ENCODE measurements at places on chromosomes 12 and 14.

GRCh38 chr12:108551535-108551934 lies 9.4 kb downstream of the SART3 start:
- no peak for DNase-seq

DNA sequence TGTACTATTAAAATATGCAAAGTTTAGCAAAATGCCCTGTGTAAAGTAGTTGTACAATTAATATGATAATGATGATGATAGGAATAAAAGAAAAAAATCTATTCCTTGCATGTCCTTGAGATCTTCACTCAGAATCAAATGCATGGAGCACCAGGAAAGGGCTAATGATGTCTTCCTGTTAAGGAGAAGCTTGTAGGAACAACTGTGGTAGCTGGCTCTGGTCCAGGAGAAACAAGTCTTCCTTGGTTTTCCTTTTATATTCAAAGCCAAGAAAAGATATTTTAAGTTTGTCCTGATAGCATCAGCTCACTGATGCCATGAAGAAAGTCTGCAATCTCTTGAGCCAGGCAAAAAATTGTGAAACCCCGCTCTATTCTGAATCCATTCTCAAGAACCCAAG lies 138.9 kb downstream of the PIK3C2G start:
- DNase-seq, result no peak

GRCh38 chr14:24052656-24053547 lies 1.1 kb downstream of the CARMIL3 start:
- DNase-seq, result no peak

DNA sequence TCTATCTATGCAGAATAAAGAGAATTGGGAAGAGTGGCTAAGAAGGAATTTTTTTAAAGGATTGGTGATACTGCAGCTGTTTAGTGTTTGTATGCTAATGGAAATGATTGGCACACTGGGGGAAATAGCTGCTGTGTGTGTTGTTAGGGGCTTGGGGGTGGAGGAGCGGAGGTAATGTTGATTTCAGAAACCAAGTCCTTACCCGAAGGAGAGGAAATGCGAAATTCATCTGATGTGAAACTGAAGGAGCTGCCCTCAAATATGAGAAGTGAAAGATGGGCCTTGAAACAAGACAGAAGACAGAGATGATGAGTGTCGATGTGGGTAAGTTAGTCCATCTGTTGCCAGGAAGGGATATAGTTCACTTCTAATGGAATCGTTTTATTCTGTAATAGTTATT lies 21.2 kb upstream of the RNASE12 start:
- no peak for DNase-seq

DNA sequence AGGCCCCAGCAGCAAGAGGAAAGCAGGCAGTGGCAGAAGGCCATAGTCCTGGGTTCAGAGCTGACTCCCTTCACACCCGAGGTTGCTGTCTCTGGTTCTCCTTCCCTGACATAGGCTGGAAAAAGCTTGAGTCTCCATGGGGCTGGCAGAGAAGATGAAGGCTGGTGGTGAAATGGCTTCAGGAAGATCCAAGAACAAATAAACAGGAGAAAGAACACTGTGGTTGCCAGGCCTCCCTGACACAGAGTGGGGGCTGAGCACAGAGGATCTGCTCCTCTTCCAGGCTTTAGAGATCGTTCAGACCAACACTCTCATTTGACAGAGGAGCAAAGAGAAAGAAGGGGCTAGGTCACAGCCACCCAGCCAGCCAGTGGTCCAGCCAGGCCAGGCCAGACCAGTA lies 14.3 kb downstream of the HDAC7 start:
- no peak for DNase-seq

- DNase-seq, result peak; percentile 9
Observed at GRCh38 chr12:26524862-26525465, 308.0 kb downstream of the ITPR2 start.

DNA sequence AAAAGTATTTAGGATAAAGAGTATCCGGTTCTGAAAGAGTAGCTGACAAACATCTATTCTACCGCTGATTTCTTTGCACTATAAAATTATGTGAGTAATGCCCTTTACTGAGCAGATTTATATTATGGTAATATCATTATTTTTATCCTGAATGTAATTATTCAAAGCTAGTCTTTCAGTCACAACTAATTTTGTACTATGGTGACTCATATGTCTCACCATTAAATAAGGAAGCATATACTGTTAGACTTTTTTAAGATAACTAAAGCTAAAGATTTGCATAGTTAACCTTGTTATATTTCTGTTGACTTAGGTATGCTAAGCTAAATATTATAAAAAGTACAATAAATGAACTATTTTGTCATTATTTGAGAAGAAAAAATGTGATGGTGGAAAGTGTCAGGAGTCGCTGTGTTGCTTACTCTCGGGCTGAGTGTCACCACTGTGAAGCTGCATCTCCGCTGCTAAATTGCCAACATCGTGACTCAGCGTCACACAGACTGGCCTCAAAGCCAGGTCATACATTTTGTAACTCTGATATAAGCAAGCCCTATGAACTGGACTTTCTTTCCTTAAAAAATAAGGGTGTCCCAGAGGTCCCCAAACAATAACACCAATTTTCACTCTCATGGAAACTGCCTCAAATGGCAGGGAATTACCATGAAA lies 69.1 kb upstream of the SSTR1 start:
- DNase-seq, result no peak

DNA sequence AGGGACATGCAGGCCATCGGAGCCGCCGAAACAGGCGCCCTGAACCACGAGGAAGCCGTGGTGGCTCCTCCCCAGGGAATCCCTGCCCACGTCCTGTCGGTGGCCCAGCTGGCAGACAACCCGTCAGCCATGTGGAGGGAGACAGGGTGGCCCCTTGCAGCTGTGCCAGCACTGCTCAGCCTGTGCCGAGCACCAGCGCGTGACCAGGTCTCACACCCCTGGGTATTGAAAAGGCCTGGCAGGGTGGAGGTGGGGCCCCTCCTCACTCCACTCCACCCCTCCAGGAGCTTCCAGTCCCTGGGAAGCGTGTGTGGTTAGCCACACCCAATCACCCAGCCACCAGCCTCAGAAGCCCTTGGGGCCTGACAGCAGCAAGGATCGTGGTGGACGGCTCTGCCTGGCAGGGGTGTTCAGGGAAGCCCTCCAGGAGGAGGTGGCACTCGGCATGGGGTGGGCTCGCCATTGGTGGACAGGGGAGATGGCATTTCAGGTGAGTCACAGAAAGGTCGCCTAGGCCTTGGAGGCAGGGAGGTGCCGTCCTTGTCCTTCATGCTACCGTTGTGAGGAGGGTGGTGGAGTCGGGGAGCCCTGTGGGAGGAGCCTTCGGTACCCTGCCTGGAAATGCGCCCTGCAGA lies 12.3 kb upstream of the DLK1 start:
- no peak for DNase-seq

DNA sequence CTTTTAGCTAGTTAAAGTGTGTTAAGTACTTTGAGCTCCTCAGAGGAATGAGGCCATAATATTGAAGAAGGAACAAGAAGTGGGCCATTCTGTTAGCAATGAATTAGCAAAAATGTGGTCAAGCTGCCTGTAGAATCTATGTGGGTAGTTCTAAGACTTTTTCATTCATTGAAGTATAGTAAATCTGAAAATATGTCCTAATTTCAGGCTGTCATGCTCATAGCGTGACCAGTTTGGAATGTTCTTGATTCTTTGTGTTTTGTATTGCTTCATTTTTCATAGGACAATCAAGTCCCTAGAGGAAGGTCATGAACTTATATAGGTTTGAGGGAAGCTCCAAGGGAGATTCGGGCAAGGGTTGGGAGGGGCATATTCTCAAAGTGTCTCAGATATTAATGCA lies 11.4 kb downstream of the ATP23 start:
- DNase-seq, result no peak

- no peak for DNase-seq
Observed at GRCh38 chr14:33671556-33671955, 279.3 kb downstream of the EGLN3 start.

DNA sequence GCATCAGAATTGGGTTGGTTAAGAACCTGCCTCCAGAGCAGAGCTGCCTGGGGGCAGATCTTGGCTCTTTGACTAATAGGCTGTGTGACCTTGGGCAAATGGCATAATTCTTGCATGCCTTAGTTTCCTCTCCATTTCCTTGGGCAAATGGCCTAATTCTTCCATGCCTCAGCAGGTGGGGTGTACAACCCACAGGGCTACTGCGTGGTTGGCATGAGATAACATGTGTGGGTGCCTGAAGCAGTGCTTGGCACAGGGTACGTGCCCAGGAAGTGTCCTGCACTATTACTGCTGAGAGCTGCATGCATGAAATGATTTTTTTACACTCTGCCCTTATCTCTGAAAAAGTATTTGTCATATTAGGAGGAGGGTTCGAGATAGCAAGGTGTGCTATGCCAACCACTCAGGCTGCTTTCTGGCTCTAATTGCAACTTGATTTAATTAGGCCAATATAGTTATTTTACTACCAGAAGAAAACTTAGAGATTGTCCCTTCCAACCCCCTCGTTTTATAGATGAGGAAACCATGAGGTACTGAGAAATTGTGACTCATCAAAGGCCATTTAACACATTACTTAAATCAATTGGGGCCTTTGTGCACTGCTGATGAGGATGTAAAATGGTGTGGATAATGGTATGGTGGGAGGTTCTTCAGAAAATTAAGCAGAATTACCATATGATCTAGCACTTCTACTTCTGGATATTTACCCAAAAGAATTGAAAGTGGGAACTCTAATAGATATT lies 161.6 kb upstream of the HIF1A start:
- peak; percentile 43 for DNase-seq

- DNase-seq, result no peak
Observed at GRCh38 chr14:67360470-67361206, 510 bp downstream of the EIF2S1 start.

DNA sequence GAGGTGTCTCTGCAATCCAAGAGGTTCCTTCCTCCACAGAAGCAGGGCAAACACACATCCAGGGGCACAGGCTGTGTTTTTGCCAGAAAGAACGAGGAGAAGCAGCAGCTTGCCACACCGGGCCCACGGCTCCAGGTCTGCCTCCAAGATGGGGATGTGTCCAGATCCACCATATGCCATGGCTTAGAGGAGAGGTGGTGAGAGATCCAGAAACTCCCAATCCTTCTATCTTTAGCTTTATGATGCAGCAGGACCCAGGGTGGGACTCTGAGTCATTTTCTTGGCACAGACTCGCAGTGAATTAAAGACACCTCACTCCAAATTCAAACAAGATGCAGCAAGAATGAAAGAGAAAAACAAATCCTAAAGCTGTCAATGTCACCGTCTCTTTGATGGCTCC lies 481.4 kb upstream of the TMEM132C start:
- DNase-seq, result no peak

- DNase-seq, result no peak
Observed at GRCh38 chr12:62698701-62699101, 232.1 kb downstream of the MON2 start.

GRCh38 chr12:128795530-128796361 lies 28.0 kb downstream of the SLC15A4 start:
- no peak for DNase-seq

DNA sequence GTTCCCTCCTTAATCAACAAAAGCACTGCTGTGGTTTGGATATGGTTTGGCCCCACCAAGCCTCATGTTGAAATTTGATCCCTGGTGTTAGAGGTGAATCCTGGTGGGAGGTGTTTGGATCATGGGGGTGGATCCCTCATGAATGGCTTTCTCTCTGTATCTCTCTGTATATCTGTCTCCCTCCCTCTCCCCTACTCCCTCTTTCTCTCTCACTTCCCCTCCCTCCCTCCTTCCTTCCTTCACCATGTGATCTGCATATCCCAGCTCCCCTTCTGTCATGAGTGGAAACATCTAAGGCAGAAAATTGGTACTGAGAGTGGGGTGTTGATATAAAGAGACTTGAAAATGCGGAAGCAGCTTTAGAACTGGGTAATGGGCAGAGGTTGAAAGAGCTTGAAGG lies 5.2 kb downstream of the GSKIP start:
- DNase-seq, result no peak

GRCh38 chr14:97878727-97879126 lies 1081.5 kb downstream of the VRK1 start:
- DNase-seq, result no peak

DNA sequence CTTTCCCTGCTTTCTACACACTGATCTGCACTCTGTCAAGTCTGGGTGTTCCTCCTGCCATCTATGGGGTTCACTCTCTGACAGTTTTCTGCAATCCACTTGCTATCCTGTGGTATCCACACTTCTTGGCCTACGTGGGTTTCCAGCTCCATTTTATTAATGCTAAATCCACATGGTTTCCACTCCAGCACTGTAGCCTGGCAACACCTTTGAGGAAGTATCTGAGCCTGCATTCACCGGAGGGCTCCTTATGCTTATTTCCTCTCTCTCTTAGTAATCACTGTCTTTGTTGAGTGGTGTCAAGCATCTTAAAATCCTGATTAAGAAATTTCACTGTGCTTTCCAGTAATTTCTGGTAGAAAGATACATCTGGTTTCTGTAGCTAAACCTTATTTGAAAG lies 703.7 kb downstream of the TMEM121 start:
- no peak for DNase-seq

GRCh38 chr14:39267608-39268005 lies 33.9 kb downstream of the MIA2 start:
- DNase-seq, result no peak

- peak; percentile 62 for DNase-seq
Observed at GRCh38 chr12:109932878-109933503, 32.9 kb downstream of the TCHP start.

GRCh38 chr14:105026802-105027563 lies 6.1 kb upstream of the CDCA4 start:
- no peak for DNase-seq

- DNase-seq, result no peak
Observed at GRCh38 chr12:29333178-29333577, 47.8 kb downstream of the ERGIC2 start.

DNA sequence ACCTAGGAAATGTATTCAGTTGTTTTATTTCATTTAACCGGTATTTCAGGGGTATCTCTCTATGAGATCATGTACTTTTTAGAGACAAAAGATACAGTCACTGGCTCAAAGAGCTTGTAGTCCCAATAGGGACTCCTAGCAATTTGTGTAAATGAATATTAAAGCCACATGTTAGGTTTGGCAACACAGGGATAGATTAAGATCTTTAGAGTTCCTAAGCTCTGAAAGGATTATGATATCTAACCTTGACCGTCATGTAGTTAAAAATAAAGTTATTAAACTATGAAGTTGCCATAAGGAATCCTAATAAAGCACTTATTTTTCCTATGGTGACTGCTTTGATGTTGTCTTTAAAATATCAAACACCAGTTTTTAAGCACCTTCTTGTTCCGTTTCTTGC lies 100.4 kb upstream of the FGD4 start:
- no peak for DNase-seq

GRCh38 chr14:92411135-92411534 lies 88.2 kb downstream of the SLC24A4 start:
- DNase-seq, result no peak

DNA sequence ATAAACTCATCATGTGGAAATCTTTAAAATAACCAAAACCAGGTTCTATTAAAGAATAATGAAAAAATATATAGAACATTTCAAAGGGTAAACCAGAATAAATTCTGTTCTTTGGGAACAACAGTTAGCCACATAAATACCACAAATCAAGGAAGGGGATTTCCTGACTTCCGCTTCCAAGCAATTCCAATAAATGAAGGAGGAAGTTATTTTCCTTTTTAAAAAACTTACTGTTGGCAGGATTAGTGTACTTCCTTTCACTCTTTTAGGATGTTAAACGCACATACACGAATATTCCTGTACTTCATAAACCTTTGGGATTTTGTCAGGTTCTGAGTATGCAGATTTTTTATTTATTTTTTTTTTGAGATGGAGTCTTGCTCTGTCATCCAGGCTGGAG lies 13.7 kb upstream of the LIMA1 start:
- DNase-seq, result no peak

GRCh38 chr14:102223682-102224081 lies 81.3 kb downstream of the MOK start:
- DNase-seq, result no peak
